Immature natural killer cell (primary cell): ENCODE measurements at places on chromosomes 12 and 14.

GRCh38 chr14:66709291-66709690, 201.3 kb downstream of the GPHN start:
- DNase-seq, result no peak

DNA sequence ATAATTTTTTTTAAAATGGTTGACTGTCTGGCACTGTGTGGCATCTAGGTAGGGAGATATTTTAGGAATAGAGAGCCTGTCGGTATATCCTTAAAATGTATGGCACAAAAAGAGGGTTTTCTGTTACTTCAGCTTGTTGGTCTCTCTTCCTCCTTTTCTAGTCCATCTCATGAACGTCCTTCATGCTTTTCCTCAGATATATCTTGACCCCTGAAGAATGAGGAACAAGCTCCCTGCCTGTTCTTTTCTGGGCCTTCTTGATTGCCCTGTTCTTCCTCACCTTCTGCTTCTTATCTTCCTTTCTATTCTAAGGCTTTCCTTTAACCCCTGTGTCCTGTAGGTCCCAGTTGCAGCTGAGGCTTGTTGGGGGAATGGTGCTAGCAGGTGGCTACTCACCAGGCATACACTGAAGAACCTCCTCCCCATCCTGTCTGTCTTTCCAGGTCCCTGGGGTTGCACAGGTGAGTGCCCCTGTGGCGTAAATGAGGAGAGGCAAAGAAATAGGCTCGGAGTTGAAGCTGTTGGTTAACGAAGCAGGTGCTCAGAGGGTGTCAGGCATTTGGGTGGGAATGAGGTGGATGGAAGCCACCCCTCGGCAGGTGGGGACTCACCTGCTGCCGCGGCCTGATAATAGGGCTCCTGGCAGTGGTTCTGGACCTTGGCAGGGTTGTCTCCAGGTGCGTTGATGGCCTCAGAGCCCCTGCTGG, 7.2 kb upstream of the C1R start:
- DNase-seq, result no peak

DNA sequence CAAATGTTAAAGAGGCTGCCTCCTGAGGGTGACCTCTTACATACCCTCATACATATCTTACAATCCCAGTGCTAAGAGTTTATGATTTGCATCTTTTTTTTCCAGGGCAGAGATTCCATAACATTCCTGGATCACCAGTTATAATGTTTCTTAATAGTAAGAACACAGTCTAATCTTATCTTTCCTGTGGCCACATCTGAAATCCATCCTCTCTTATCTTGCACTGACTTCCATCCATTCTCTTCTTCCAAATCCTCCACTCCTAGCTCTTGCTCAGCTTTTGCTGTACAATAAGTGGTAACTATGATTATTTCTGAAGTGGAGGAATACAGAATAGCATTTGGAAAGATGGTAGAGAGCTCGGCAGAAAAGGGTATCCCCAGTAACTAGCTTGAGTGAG, 6.3 kb downstream of the CALCOCO1 start:
- DNase-seq, result no peak

DNA sequence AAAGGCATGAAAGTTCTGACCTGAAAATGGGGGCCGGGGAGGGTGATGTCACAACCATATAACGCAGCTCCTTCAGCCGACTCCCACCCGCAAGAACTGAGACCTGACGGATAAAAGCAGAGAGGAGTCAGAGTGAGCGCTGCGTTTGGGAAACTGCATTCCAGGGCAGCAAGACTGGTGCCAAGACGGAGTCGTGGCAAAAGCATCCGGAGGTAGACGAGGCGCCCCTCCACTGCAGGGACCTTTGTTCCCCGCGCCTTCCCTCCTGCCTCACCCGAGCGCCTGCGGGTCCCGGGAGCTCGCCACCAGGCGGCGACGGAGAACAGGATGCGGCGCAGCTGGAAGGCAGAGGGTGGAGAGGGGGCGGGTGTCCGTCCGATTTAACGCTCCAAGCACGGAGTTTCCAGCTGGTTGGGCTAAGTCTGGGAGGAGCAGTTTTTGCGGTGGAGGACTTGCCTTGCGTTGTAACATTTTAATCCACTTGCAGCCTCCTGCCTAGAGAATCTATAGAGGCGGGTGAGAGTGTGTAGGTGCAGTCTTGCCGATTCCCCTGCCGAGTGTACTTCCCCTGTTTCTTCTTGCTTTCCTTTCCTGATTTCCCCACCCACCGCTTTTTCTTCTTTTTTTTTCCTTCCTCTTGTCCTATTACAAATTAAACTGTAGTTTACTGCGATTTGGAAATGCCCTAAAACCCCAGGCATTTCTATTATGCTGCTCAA, 1.2 kb upstream of the CPNE8 start:
- peak; percentile 55 for DNase-seq

DNA sequence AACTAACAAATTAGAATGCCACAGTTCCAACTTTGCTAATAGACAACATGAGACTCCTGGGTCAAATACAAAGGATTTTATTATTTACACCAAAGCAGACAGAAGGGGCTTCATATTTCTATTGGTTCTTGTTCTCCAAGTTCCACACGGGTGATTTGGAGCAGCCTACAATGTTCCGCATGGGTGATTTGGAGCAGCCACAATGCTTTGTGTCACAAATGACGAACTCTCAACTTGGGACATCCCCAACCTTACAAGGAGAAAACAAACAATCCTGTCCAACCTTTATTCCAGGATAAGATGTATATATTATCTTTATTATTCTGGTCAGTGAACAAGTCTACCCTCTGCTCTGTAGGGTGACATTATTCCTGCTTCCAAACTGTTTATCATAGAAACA, 694.3 kb upstream of the MGAT4C start:
- no peak for DNase-seq

DNA sequence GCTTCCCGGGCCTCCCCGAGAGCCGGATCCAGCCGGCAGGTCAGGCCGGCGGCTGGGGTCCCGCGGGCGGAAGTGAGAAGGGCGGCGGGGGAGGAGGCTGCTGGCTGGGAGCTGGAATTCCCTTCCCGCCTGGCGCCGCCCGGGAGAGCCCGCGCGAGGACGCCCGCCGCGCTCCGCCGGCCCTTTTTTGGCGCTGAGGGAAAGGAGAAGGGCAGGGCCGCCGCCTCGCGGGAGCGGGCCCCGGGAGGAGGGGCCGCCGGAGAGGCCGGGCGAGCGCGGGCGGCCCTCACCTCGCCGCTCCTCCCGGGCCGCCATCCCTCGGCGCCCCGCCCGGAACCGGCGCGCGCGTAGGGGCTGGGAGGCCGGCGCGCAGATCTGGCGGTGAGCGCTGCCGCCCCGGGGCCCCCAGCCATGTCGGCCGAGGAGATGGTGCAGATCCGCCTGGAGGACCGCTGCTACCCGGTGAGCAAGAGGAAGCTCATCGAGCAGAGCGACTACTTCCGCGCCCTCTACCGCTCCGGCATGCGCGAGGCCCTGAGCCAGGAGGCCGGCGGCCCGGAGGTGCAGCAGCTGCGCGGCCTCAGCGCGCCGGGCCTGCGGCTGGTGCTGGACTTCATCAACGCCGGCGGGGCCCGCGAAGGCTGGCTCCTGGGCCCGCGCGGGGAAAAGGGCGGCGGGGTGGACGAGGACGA, at the start of the genes KLHL42 and MANSC4:
Gene KLHL42 (plus strand): TSS at position 314 of the 692 bp plus-strand sequence. CDS start 98 bp downstream, at position 412.
Gene MANSC4 (minus strand): TSS at position 317 of the 692 bp plus-strand sequence. CDS start 8,960 bp downstream, outside the sequence.
- peak; percentile 70 for DNase-seq

GRCh38 chr12:108597559-108598471, at the start of gene TMEM119:
TMEM119 (minus strand) TSS chr12:108598084; CDS start chr12:108592383, 5,701 bp downstream.
- no peak for DNase-seq

DNA sequence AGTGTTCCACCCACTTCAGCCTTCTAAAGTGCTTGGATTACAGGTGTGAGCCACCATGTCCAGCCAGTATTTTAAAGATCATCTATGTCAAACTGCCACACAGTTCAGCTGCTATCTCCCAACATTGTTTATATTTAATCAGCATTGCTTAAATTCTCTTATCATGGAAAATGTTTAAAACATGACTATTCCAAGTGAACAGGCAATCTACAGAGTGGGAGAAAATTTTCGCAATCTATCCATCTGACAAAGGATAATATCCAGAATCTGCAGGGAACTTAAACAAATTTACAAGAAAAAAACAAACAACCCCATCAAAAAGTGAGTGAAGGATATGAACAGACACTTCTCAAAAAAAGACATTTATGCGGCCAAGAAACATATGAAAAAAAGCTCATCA, 69.4 kb upstream of the NAV3 start:
- DNase-seq, result no peak

- DNase-seq, result peak; percentile 81
These were observed 900.6 kb downstream of the VRK1 start for GRCh38 chr14:97697772-97698171.

- no peak for DNase-seq
These were observed 143.0 kb downstream of the KITLG start for GRCh38 chr12:88437226-88437625.

DNA sequence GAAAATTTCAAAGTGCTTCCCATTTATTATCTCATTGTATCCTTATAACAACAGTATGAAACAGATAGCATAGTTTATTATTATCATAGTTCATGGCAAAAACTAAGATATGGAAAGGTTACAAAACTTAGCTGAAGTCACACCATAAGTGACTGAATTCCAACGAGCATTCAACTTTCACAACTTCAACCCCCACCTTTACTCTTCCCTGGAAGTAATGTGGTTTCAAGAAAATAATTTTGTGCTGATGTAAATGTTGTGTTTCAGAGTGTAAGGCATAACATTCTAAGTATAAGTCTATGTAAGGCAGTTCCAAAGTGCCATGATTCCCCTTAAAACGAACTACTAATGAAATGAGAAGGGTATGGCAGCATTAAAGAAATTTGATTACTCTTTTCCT, 454.5 kb downstream of the BCAT1 start:
- DNase-seq, result no peak
